ENCODE measurements at places on chromosomes 3 and 15.
A peak's percentile ranks its signal among the peaks of the same experiment; 100 is the strongest.

- no peak for DNase-seq
These were observed 64.7 kb upstream of the TNIK start for GRCh38 chr3:171524921-171525310.

DNA sequence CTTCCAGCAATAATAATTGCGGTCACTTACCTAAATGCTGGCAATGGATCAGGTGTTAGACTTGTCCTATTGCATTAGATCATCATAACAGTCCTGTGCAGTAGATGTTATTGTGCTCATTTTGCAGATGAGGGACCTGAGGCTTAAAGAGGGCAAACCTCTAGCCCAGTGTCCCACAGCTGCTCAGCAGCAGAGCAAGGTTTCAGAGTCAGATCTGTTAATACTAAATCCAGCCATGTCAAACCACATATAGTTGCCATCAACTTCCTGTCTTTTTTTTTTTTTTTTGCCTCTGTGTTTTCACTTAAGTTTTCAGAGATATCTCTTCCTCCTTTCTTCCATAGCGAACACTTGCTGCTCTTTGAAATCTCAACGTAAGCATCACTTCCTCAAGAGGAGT, 12.1 kb downstream of the FEZF2 start:
- no peak for DNase-seq

GRCh38 chr15:32651229-32651837, 9.8 kb downstream of the SCG5 start:
- peak; percentile 50 for DNase-seq

GRCh38 chr3:128317101-128317697, 149.5 kb downstream of the DNAJB8 start:
- DNase-seq, result no peak

- DNase-seq, result no peak
These were observed 639 bp downstream of the SPICE1 start for GRCh38 chr3:113514265-113514769.

DNA sequence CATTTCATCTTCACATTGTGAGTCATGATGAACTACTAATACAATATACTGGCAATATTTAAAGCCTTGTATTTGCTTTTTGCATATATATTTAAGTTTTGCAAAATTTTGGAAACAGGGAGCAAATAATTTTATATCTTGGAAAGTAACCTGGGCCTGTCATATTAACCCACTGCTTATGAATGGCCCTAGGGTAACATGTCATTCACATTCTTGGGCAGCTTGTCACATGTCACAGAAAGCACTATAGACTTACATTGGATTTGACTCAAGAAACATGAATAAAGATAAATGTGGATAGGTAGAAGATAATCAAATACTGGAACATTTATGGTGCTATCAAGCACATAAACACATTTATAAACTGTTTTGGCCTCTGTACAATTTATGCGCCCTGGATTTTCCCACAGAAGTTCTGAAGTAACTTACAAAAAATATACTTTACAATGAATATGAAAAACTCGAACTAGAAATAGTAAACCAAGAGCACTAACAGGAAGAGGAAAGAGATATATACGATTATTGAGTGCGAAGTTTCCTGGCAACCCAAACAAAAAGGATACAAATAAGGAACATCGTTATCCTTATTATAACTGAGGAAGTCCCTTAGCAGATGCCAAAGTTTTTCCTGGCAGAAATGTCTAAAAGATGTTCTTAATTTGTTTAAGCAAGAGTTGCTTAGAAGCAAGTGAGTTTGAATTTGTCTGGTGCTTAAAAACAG, 257.2 kb downstream of the RBMS3 start:
- no peak for DNase-seq

Data from foreskin keratinocyte (primary cell).